ENCODE measurements at places on chromosomes 7 and 10. TPM values are rescaled to one million over a fixed set of nuclear protein-coding genes. Genes with fewer than 3 reads are reported as not detected.
A peak's percentile ranks its signal among the peaks of the same experiment; 100 is the strongest.

DNAH11 gene
- 1.9 TPM for total RNA-seq

STEAP1 gene
- 4.9 TPM for total RNA-seq

MEOX2 gene
- 1.3 TPM for total RNA-seq

EIF5AL1 gene
- 0.53 TPM for total RNA-seq

PKD2L1 gene
- not detected for total RNA-seq

FXYD4 gene
- total RNA-seq: not detected

NKX6-2 gene
- not detected for total RNA-seq

TMEM196 gene
- not detected for total RNA-seq

SAMD9 gene
- total RNA-seq: 20.3 TPM

GPR141 gene
- total RNA-seq: not detected

CYP3A5 gene
- total RNA-seq: 832 TPM

DHX32 gene
- total RNA-seq: 26.7 TPM

FKBP6 gene
- total RNA-seq: not detected

CPA2 gene
- 2.6 TPM for total RNA-seq

GRCh38 chr7:54968018-54968417, 50.8 kb upstream of the EGFR start:
- no peak for DNase-seq

GRCh38 chr10:92644921-92645320, 44.8 kb upstream of the HHEX start:
- DNase-seq: no peak

- no peak for DNase-seq
These were observed 70.5 kb downstream of the AHR start for GRCh38 chr7:17368856-17369524.

- no peak for DNase-seq
These were observed 4.5 kb downstream of the TRIL start for GRCh38 chr7:28953633-28954032.

- peak; percentile 93 for DNase-seq
These were observed 72.3 kb downstream of the AMZ1 start for GRCh38 chr7:2760098-2760889.

DNA sequence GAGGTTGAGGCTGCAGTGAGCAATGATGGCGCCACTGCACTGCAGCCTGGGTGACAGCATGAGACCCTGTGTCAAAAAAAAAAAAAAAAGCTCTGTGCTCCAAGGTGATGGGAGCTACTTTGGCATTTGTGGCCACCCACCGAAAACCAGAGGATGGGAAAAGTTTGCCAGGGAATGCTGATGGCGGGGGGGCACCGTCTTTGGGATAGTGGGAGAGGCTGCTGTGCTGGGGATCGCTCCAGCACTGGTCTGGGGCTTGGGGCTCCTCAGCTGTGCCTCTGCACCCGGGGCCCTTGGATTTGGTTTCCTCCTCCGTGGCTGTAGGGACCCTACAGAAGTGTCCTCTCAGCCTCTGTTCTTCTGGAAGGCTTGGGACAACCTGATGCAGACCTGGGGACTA, 11.7 kb upstream of the RAMP3 start:
- DNase-seq: no peak

GRCh38 chr7:8134089-8134733, 127.8 kb downstream of the ICA1 start:
- DNase-seq: no peak

DNA sequence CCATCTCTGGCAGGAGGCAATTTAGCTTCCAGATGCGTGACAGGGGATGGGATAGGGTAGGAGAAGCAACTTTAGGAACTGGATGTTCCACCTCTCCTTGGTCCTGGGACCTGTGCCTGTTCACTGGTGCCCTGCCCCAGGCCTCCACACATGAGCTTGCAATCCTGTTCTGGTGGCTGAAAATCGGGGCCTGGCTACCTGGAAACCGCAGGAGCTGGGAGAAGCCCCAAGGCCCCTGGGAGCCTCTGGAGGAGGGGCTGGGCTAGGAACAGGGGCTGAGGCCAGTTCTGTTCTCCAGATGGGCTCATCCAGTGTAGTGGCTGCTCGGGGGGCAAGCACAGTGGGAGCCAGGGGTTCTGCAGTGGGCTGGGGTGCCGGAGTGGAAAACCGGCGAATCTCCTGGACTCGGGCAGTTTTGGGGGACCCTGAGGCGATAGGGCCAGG, 5.3 kb upstream of the MYOZ1 start:
- peak; percentile 23 for DNase-seq

- DNase-seq: no peak
These were observed 225.7 kb downstream of the RPS24 start for GRCh38 chr10:78259391-78259790.

DNA sequence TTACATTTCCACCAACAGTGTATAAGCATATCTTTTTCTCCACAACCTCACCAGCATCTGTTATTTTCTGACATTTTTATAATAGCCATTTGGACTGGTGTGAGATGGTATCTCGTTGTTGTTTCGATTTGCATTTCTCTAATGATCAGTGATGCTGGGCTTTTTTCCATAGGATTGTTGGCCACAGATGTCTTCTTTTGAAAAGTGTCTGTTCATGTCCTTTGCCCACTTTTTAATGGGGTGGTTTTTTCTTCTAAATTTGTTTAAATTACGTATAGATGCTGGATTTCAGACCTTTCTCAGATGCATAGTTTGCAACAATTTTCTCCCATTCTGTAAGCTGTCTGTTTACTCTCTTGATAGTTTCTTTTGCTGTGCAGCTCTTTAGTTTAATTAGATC, 28.9 kb downstream of the XRCC2 start:
- no peak for DNase-seq

DNA sequence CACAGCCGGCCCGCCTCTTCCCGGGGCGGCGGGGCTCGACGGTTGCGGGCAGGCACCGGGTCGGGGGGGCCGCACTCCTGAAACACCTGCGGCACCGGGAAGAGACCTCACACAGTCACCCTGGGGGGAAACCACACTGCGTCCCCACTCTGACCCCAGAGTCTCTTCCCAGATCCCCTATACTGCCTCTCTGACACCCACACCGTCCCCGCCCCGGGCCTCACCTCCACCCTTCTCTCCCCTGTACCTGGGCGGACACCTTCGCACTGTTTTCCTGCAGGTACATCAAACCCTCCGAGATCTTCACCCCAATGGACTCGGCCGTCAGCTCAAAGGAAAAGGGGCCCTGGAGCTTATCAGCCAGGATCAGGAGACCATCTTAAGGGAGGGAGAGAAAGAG, 3.4 kb upstream of the GAL3ST4 start:
- DNase-seq: no peak

GRCh38 chr10:106672517-106673175, 491.9 kb downstream of the SORCS1 start:
- no peak for DNase-seq

- DNase-seq: no peak
These were observed 71.5 kb downstream of the AGMO start for GRCh38 chr7:15490291-15490690.

DNA sequence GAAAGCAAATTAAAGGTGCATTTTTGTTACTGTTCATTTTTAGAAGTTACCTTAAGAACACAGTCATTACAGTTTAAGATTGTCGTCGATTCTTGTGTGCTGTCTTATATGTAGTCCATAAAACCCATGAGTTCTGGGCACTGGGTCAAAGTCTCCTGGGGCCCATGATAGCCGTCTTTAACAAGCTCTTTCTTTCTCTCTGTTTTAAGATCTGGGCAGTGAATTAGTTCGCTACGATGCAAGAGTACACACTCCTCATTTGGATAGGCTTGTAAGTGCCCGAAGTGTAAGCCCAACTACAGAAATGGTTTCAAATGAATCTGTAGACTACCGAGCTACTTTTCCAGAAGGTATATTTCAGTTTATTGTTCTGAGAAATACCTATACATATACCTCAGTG, 90.7 kb upstream of the CAPZA2 start:
- DNase-seq: no peak

- DNase-seq: peak; percentile 68
These were observed 7.9 kb downstream of the PKD1L1 start for GRCh38 chr7:47940088-47941013.

DNA sequence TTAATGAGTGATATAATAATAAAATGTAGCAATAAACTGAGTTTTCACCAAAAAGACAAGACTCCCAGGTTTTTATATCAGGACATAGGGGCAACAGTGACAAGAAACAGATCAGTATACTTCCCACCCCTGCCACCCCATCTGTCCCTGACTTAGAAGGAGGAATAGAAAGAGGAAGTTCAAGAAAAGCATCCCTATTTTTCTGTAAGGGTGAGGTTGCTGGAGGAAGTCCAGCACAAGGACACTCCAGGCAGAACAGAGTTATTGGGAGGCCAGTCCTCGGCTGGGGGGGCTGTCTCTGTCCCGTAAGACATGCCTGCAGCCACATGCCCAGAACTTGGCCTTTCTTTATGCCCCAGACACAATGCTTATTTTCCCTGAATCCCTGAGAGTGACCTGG, 16.5 kb upstream of the TLX1 start:
- no peak for DNase-seq

DNA sequence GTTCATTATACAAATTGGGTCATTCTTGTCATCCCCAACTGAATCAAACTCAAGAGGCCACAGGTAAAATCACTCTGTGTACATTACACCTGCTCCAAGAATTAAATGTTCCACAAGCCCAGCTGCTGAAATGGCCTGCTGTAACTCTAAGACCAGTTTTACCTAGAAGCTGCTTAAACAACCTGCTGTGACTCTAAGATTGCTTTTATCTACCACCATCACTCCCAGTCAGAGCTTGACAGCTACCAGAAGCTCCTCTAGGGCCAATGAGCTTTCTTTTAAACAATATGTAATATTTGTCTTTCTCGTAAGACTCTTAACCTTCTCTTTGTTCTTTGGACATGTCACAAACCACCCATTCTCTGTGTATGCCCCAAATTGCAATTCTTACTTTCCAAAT, 141.8 kb upstream of the LRGUK start:
- DNase-seq: no peak

- DNase-seq: no peak
These were observed 2.0 kb downstream of the ELN start for GRCh38 chr7:74029991-74030415.

GRCh38 chr10:59762505-59762904, 9.2 kb upstream of the MRLN start:
- DNase-seq: no peak

DNA sequence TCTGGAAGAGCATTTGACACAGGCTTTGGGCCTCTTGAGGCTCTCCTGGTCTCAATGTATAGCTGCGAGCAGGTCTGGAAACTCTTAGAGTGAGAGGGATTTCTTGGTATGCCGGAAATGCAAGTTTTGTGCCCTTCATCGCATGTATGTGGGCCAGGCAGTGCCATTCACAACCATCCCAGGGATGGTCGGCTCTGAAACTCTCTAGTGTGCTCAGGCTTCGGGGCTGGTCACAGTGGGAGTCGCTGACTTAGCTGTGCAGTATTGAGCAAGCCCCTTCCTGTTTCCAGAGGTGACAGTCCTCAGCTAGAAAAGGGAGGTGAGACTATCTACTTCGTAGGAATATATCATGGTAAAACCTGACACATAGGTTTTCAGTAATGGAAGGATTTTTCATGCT, 2.0 kb upstream of the AOAH start:
- DNase-seq: no peak

DNA sequence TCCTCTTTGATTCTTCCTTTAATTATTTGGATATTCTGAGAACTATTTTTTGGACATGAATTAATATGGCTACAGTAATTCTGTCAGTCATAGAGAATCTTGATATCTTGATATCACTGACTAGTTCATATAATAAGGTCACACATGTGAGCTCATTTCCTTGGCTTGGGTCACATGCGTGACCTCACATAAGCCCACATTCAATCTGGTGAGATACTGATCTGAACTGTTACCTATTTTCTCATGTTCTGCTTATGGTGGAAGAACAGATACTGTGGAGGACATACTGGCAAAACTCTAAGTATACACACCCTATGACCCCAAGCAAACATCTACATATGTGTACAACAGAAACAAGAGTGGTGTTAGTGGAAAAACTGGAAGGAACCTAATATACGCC, 44.1 kb downstream of the CUL2 start:
- no peak for DNase-seq

DNA sequence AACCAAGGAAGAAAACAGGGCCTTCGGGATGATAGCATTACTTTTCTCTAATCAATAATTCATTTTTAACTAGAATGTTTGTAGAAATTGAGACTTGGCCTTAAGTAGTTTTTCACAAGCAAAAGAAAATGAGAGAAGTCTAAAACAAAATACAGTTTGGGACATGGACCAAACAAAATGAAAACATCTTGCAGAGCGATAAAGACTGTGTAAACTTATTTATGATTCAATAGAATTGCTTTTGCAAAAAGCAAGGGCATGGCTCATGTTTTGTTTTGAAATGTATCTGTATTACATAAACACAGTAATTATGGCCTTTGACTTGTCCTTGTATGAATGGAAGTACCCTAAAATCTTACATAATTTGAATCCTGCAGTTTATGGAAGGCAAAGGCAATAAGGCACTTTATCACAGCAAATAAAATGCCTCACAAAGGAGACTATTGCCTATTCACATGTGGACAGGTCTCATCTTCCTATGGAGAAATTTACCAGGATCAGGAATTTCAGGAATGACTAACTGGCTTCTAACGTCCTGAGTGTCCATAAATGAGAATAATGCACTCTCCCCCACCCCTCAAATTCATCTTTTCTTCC, 295.2 kb downstream of the PTEN start:
- DNase-seq: no peak

DNA sequence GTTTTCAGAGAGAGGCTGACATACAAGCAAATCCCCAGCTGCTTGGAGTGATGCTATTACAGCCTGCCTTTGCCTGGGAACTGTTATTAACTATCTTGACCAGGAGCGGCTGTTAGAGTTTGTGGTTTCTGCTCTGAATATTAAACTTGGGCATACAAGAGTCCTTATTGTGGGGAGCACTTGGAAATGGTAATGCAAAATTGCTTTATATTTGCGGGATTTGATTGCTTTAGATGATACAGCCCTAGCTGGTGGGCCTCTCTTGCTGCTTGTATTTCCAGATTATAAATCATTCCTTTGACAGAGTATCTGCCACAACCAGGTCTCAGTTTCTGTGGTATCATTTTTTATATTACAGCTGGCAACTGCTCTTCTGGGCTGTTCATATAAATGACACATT, 101.9 kb upstream of the FAM204A start:
- DNase-seq: no peak

DNA sequence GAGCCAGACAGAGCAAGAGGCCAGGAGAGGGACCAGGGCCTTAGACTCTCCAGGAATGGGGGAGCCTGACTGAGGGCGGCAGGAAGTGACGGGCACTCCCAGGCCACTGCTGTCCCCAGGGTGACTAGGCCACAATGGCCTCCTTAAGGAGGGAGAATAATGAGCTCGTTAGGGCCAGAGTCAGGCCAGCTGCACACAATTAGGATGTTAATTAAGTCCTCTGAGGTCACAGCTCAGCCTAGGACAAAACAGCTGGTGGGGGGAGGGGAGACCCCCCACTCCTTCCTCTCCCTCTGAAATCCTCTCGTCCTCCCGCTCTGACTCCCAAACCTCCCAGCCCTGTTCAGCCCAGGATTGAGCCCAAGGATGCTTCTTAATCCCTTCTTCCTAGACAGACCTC, 143.0 kb downstream of the NEURL1 start:
- DNase-seq: no peak

GRCh38 chr7:157740251-157740798, 403.5 kb downstream of the DNAJB6 start:
- no peak for DNase-seq

All from Peyer's patch (tissue), 4 donors.